Activated CD4-positive, alpha-beta T cell treated with anti-CD3 and anti-CD28 coated beads, Interleukin-2, amount 50 U/mL, for 24 hours (primary cell): ENCODE measurements at places on chromosomes 5 and 9.

GRCh38 chr5:45772402-45772801 is 76.2 kb upstream of the HCN1 start:
- DNase-seq: no peak

GRCh38 chr5:35345222-35345621 is 114.9 kb upstream of the PRLR start:
- no peak for DNase-seq

GRCh38 chr9:105445203-105445881 is 2.5 kb upstream of the FSD1L start:
- DNase-seq: no peak

DNA sequence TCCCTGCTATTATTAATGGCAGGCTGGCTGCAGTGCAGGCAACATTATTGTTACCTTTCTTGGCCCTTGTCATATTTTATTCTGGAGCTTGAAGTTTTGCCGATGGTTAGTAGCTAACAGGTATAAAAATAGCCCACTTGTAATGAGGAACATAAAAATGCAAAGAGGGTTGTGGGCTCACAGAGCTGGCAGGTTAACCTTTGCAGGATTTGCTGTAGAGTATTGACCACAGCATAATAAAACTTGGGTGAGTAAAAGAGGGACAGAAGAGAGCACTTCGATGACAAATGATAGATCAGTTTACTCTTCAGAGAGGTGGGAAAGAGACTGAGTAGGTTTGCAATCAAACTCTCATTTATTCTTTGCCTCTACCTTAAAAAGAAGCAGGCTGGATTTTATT is 49.7 kb upstream of the SGCD start:
- DNase-seq: no peak

GRCh38 chr9:133700819-133701320 is 37.3 kb downstream of the SARDH start:
- no peak for DNase-seq

DNA sequence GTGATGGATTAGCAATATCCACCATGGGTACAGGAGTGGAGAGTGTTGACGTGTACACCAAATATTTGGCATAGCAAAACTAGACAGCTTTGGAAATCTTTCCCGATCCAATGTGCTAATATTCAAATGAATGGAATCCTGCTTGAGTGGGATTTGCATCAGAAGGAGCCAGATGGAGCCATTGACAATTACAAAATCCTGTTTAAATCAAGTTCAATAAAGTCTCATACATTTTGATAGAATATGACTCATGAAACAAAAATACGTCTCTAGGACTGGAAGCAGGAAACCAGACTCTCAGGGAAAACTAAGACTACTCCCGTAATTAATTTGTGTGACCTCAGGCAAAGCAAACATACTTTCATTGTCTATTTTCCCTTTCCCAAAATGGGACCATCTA is 13.0 kb downstream of the TNC start:
- DNase-seq: no peak

DNA sequence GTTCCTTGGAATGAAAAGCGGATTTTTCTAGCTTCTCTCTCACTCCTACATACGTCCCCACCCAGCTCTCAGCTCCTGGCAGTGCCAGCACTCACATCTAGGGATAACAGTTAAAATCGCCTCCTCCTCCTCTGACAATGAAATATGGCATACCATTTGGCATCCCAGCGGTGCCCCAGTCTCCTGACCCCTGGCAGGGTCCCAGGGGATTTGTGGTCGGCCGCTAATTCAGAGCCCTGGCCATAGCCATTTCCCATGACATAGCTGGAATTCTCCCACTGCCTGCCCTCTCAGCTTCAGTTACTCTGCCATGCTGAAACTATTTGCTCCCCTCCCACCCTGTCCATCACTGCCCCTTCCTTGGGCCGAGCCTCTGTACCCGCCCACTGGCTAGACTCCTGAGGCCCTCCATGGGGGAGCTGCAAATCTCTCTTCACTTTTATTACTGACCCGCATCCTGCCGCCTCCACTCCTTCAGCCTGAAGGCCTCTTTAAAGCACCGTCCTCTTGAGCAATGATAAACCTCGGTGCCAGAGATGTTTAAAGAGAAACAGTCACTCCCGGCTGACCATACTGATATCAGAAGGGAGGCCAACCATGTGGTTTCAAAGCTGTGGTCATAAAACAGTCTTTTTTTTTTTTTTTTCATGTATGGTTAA is 139.8 kb downstream of the SLIT3 start:
- no peak for DNase-seq

DNA sequence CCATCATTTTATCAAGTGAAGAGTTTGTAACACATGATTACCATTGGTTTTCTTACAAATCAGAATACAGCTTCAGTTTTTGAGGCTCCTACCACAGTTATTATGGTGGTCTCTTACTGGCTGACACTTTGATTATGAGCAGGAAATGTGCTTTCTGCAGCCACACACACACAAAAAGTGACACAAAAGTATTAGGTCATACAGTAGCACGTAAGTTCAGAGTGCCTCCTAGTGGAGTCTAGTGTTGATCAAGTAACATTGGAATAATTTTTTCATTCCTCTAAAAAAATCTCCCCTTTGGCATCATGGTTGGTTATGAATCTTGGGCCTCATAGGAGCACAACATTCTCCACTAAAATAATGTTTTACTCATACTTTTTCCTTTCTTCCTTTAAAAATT is 37.6 kb downstream of the PAM start:
- no peak for DNase-seq
